ENCODE measurements at places on chromosomes 4 and X.

GRCh38 chr4:56757821-56758411 is 63.6 kb downstream of the SPINK2 start:
- no peak overlapping the region for H3K4me3 ChIP-seq
- no peaks in the 10 kb centered on the region for H3K36me3 ChIP-seq
- DNase-seq, result peak; percentile 99
- H3K27me3 ChIP-seq, result no peaks in the 10 kb centered on the region
- H3K27ac ChIP-seq, result no peak overlapping the region
- H3K4me1 ChIP-seq, result peaks cover 4% of the 10 kb centered on the region

- peak; percentile 70 for DNase-seq
- peak overlapping the region; percentile 72 for H3K4me3 ChIP-seq
- H3K27ac ChIP-seq, result peak overlapping the region; percentile 19
- no peaks in the 10 kb centered on the region for H3K36me3 ChIP-seq
- peaks cover 2% of the 10 kb centered on the region for H3K27me3 ChIP-seq
These were observed 2185.1 kb upstream of the TENM3 start for GRCh38 chr4:180057891-180058671.

- DNase-seq, result no peak
- H3K4me3 ChIP-seq, result no peak overlapping the region
- H3K27ac ChIP-seq, result no peak overlapping the region
- no peaks in the 10 kb centered on the region for H3K4me1 ChIP-seq
- no peaks in the 10 kb centered on the region for H3K36me3 ChIP-seq
- H3K27me3 ChIP-seq, result no peaks in the 10 kb centered on the region
These were observed 160.3 kb downstream of the OR13H1 start for GRCh38 chrX:131704136-131704695.

GRCh38 chrX:53723381-53723780 is 36.9 kb upstream of the HUWE1 start:
- DNase-seq, result no peak
- H3K27ac ChIP-seq, result no peak overlapping the region
- no peaks in the 10 kb centered on the region for H3K4me1 ChIP-seq
- H3K4me3 ChIP-seq, result no peak overlapping the region
- H3K36me3 ChIP-seq, result no peaks in the 10 kb centered on the region

DNA sequence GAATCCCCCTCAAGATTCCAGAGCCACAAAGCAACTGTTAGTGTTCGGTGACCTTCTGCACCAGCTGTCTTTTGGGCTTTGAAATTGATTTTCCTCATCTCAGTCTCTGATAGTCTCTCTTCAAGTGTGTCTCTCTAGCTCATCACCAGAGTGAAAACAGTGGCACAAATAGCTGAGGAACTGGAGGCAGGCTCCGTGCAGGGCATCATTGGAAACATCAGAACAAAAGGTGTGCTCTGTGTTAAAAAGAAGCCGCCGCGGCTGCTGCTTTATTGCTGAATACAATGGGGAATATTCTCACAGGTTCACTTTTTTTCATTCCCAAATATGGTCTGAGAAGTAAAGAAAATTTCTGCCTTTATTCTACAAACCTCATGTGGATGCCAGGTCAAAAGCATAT is 297.5 kb downstream of the DCTD start:
- no peak overlapping the region for H3K4me3 ChIP-seq
- peaks cover 1% of the 10 kb centered on the region for H3K4me1 ChIP-seq
- H3K27me3 ChIP-seq, result no peaks in the 10 kb centered on the region
- DNase-seq, result no peak
- H3K27ac ChIP-seq, result no peak overlapping the region
- H3K36me3 ChIP-seq, result no peaks in the 10 kb centered on the region

- DNase-seq, result no peak
- peaks cover 5% of the 10 kb centered on the region for H3K36me3 ChIP-seq
- H3K27me3 ChIP-seq, result no peaks in the 10 kb centered on the region
- peaks cover 4% of the 10 kb centered on the region for H3K4me1 ChIP-seq
- H3K27ac ChIP-seq, result no peak overlapping the region
These were observed 775 bp downstream of the GRPEL1 start for GRCh38 chr4:7067126-7067451.

DNA sequence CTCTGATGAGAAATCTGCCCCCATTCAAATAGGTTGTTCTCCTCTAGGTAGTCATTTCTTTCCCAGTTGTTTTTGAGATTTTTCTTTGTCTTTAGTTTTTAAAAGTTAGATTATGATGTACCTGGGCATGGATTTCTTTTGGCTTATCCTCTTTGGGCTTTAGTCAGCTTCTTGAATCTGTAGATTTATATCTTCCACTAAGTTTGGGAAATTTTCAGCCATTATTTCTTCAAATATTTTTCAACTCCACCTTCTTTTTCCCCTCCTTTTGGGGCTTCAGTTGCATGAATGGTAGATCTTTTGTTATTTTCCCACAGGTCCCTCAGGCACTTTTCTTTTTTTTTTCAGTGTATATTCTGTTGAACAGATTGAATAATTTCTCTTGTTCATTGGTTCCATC is 77.3 kb downstream of the JADE3 start:
- H3K4me1 ChIP-seq, result peaks cover 3% of the 10 kb centered on the region
- no peak overlapping the region for H3K4me3 ChIP-seq
- no peak overlapping the region for H3K27ac ChIP-seq
- no peaks in the 10 kb centered on the region for H3K36me3 ChIP-seq
- no peak for DNase-seq

- H3K4me1 ChIP-seq, result no peaks in the 10 kb centered on the region
- H3K27me3 ChIP-seq, result no peaks in the 10 kb centered on the region
- no peak overlapping the region for H3K4me3 ChIP-seq
- no peak overlapping the region for H3K27ac ChIP-seq
These were observed 993 bp upstream of the CTAG2 start for GRCh38 chrX:154654372-154654771.

GRCh38 chr4:54882616-54883015 is 224.9 kb downstream of the KIT start:
- H3K27me3 ChIP-seq, result no peaks in the 10 kb centered on the region
- H3K4me1 ChIP-seq, result no peaks in the 10 kb centered on the region
- H3K27ac ChIP-seq, result no peak overlapping the region
- no peak overlapping the region for H3K4me3 ChIP-seq

DNA sequence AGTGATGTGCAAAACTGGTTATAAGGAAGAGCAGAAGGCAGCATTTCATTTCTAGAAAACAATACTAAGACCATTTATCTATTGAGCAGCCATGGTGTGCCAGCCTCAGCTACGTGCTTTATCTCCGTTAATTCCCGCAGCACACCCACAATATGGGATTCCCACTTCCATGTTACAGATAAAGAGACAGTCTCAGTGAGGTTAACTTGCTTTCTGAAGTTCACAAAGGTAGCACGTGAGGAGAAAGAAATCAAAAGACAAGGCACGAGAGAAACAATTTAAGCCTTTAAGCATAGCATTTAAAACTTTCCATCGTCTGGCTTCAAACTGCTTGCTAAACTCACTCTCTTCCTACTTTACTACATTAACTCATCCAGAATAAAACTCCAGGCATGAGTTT is 8.0 kb upstream of the RPL34 start:
- H3K4me3 ChIP-seq, result no peak overlapping the region
- H3K4me1 ChIP-seq, result no peaks in the 10 kb centered on the region
- H3K27ac ChIP-seq, result no peak overlapping the region
- H3K27me3 ChIP-seq, result no peaks in the 10 kb centered on the region
- no peaks in the 10 kb centered on the region for H3K36me3 ChIP-seq
- no peak for DNase-seq

DNA sequence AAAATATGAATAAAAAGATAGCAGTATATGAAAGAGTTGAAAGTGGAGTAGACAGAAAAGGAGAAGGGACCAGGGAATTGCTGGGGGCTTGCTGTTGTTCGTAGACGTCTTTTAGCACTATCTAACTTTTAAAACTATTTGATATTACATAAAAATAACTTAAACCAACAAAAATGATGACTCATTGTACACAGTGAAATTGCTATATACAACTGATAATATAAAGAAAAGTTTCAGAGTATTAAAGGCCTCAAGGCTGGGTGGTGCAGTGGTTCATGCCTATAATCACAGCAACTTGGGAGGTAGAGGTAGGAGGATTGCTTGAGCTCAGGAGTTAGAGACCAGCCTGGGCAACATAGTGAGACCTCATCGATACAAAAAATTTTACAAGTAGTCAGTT is 5.2 kb downstream of the TRPC3 start:
- no peaks in the 10 kb centered on the region for H3K36me3 ChIP-seq
- H3K27ac ChIP-seq, result no peak overlapping the region
- no peak for DNase-seq
- H3K4me3 ChIP-seq, result no peak overlapping the region

- H3K36me3 ChIP-seq, result no peaks in the 10 kb centered on the region
- H3K27me3 ChIP-seq, result no peaks in the 10 kb centered on the region
- no peak for DNase-seq
- H3K27ac ChIP-seq, result no peak overlapping the region
These were observed 11.2 kb downstream of the ZXDA start for GRCh38 chrX:57899064-57899463.

- H3K4me1 ChIP-seq, result no peaks in the 10 kb centered on the region
- H3K4me3 ChIP-seq, result no peak overlapping the region
- no peak overlapping the region for H3K27ac ChIP-seq
- H3K36me3 ChIP-seq, result no peaks in the 10 kb centered on the region
These were observed 120.8 kb upstream of the PJA1 start for GRCh38 chrX:69285881-69286564.

DNA sequence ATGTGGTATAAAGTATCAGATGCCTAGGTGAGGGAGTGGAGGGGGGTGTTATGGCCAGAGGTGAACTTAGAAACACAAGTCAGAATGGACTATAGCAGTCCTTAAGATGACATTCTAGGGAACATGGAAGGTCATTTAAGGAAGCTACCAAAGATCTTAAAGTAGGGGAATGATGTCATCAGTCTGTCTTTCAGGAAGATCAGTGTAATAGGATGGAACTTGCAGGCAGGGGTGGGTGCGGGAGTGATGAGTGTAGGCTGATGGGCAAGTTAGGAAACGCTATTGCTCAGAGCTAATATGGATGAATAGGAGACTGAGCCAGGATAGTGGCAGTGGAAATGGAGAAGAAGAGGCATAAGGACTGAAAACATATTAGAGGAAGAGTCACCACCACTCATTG is 27.5 kb upstream of the CWH43 start:
- H3K4me1 ChIP-seq, result no peaks in the 10 kb centered on the region
- no peaks in the 10 kb centered on the region for H3K36me3 ChIP-seq
- H3K27me3 ChIP-seq, result no peaks in the 10 kb centered on the region
- H3K4me3 ChIP-seq, result no peak overlapping the region
- H3K27ac ChIP-seq, result no peak overlapping the region
- DNase-seq, result no peak

DNA sequence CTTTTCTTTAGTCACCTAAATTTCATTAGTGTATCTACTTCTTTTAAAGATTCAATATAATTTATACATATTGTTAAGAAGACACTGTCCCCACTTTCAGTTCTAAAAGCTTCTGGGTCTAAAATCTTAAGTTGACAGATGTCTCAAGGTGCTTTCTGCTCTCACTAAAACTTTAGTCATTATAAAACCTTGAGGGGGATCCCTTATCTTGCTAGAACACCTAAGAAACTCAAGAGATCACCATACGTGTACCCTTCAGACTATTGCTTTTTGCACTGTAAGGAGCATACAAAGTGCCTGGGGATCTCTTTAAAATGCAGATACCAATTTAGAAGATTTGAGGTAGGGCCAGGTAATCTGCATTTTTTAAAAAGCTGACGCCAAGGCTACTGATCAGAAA is 30.1 kb downstream of the CYBB start:
- H3K4me1 ChIP-seq, result no peaks in the 10 kb centered on the region
- H3K27me3 ChIP-seq, result no peaks in the 10 kb centered on the region
- no peak overlapping the region for H3K4me3 ChIP-seq

DNA sequence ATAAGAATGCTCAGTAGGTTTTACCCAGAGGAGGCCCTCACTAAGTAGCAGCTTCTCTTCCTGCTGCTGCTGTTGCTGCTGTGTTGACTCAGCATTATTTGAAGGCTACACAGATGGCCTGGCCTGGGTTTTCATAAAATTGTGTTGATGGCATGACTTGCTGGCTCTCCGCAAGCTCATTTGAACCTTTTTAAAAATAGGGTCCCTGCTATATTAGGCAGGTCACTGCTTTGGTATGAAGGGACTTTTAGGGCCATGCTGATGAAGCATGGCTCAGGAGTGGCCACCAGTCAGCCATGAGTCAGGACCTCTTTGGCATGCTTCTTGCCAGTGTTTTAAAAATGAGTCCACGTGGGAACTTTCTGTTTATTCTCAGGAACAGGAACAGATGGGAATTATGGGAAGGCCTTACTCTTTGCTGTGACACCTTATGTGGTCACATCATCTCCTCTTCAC is 128.7 kb downstream of the MID1IP1 start:
- no peaks in the 10 kb centered on the region for H3K27me3 ChIP-seq
- DNase-seq, result no peak
- no peak overlapping the region for H3K4me3 ChIP-seq
- H3K27ac ChIP-seq, result no peak overlapping the region

- no peaks in the 10 kb centered on the region for H3K36me3 ChIP-seq
- no peaks in the 10 kb centered on the region for H3K4me1 ChIP-seq
- no peaks in the 10 kb centered on the region for H3K27me3 ChIP-seq
- no peak overlapping the region for H3K27ac ChIP-seq
- no peak for DNase-seq
- no peak overlapping the region for H3K4me3 ChIP-seq
These were observed 222.1 kb upstream of the GALNT7 start for GRCh38 chr4:172946503-172946902.

DNA sequence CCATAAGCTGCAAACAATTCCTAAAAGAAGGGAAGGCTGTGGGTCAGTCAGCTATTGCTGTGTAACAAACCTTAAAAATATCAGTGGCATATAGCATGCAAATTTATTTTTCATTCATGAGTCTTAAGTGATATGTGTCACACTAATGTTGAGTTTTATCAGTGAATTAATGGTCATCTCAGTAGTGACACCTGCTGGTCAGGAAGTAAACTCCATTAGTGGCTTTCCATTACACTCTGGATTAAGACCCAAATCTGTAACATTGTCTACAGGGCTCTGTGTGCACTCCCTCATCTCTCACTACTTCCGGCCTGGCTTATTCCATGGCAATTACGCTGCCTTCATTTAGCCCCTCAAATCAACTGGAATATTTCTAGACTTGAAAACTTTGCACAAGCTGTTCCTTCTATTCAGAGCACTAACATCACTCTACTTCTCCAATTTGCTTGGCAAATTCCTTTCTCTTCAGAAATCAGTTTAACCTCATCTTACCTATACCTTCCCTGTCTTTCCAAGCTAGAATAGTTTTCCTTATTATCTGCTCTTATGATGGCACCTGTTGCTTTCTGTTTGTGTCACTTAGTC is 217.3 kb upstream of the TAPT1 start:
- DNase-seq, result peak; percentile 51
- no peak overlapping the region for H3K27ac ChIP-seq
- H3K4me3 ChIP-seq, result no peak overlapping the region
- H3K4me1 ChIP-seq, result no peaks in the 10 kb centered on the region
- no peaks in the 10 kb centered on the region for H3K36me3 ChIP-seq

DNA sequence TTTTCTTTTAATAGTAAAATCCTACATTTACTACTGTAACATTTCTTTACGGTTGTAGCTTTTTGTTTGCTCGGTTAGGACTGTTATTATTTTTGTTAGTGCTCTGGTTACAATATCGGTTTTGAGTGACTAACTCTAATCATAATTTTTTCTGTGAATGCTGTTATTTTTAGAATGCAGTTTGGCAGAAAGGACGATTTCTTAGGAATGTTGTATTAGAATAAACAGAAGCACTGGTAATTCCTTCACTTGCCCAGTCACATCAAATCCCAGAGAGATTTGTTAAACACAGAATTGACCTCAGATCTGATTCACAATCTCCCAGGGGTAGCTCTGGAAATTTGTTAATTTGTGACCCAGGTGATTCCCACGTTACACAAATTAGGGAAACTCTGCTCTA is 21.7 kb downstream of the DDIT4L start:
- DNase-seq, result no peak
- H3K27ac ChIP-seq, result no peak overlapping the region
- no peaks in the 10 kb centered on the region for H3K4me1 ChIP-seq
- no peak overlapping the region for H3K4me3 ChIP-seq
- no peaks in the 10 kb centered on the region for H3K27me3 ChIP-seq
